ENCODE measurements at places on chromosomes 11 and 22.

GRCh38 chr22:22022255-22022840 is 39.8 kb upstream of the TOP3B start:
- no peak for DNase-seq

DNA sequence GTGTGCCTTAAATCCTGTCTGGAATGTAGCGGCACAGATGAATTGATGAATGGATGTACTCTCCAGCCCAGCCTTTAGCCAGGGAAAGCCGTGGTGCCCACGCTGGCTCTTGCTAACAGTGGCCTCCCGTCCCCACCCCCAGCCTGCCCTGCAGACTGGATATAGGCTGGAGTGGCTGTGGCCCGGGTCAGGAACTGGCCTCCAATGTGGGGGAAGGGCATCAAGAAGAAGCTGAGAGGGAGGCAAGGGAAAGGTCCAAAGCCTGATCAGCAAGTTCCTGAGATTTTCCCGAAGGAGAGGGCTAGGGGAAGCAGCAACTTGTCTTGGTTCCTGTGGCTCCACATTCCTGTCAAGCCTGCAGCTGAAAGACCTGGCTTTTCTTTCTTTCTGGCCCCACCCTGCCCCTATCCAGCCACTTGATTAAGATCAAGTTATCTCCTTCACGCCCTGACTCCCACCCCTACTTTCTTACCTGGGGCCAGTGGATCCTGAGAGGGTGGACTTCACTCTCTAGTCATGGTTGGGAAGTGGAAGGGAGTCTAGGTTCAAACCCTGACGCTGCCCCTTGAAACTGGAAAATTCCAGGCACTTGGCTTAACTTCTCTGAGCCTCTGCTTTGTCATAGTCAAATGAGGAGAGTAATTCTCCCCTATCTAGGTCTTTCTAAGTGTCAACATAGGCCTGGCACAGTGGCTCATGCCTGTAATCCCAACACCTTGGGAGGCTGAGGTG is 11.0 kb upstream of the MICALL1 start:
- no peak for DNase-seq

DNA sequence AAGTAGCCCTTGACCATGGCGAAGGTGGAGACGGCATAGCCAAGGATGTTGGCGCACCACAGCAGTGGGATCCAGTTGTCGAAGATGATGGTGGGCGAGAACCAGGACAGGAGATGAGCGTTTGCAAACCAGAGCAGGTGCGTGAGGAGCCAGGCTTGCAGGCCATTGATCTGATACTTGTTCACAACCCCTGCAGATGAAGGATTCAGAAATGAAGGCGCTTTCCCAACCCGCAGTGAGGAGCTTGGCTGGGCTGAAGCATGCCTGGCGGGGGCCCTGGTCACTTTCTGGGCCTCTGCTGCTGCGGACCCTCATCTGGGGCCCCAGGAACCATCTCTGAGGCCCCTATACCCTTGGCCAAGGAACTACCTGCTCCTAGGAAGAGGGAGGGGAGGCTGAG is 6.9 kb downstream of the DHCR7 start:
- no peak for DNase-seq

DNA sequence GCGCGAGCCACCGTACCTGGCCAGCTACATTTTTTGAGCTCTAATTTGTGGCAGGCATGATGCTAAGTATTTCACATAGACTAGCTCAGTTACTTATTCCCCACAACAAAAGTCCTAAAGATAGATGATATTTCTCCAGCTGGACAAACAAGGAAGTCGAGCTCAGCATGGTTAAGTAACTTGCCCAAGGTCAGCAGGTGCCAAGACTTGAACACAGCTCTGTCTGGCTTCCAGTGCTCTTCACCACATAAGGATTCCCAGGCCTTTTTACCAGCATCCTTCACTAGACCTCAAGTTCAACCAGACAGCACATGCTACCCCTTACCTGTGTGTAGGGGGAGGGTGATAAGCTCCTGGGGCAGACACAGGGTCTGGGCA is 177.3 kb upstream of the NCAM1 start:
- no peak for DNase-seq

GRCh38 chr11:77035039-77035438 is 841 bp downstream of the B3GNT6 start:
- DNase-seq, result no peak

- no peak for DNase-seq
These were observed 15.5 kb downstream of the RAB30 start for GRCh38 chr11:83056204-83056603.

GRCh38 chr22:25395915-25396314 is 168.6 kb upstream of the GRK3 start:
- DNase-seq, result no peak

GRCh38 chr11:64058494-64058893 is 22.8 kb downstream of the FLRT1 start:
- DNase-seq, result no peak

GRCh38 chr22:22759371-22759770 is 115.0 kb downstream of the GGTLC2 start:
- no peak for DNase-seq

DNA sequence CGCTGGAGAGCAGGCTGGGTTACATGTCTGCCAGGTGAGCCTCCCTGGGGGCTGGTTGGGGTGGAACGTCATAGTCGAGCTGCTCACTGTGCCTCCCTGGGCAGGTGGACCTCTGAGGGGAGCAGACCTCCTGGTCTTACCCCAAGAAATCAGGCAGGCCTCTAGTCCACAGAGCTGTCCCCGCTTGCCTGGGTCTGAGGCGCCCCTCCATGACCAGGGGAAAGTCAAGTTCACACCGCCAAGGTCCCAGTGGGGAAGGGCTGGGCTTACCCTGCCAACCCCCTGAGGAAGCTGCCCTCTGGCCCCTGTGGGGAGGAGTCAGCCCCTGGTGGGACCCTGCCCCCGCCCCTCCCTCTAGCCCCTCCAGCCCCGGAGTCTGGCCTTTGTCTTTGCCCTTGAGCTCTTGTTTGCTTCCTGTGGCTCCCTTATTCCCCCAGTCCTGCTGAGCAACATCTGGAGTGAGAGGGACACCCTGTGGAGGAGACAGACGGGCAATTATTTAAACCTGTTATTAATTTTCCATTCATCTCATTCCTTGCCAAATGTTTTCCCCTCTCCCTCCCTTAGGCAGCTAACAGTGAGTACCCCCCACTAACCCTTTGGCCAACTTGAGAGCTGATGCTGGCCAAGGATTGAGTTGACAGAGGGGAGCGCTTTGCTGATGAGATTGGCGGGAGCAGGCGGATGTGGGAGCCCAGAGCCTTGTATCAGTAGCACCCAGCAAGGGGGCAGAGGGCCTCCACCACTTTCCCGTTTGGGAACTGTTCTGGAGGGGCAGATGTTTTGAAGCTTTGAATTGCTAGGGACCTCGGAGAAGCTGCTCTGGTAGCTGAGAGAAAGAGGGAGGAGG is 83.4 kb downstream of the CEP164 start:
- DNase-seq, result no peak

DNA sequence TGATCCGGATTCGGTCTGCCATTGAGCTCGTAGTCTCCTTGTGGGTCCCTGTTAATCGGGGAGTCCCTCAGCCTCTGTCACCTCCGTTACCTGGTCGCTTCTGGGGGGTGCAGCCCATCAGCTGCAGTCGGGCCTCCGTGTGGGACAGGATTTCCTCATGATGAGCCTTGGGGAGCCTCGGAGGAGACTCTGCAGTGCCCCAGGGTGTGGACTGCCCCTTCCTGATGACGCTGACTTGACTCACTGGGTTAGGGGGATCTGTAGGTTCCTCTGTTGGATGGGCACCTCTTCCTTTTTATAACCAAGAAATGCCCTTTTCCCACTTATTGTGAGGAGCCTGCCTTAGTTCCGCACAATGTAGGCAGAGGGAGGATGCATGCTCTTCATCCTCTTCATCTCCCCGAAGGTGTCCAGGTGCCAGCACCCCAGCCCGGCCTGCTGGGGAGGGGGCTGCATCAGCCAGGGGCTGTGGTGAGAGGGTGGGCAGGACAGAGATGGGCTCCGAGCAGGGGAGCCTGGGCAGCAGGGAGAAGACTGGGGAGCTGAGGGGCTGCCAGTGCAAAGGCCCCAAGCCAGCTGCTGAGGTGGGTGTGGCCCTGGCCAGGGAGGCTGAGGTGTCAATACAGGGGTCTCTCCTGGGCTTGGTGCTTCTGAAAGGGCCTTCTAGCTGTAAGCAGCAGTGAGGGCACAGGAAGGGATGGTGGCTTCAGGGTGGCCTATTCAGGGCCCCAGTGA is 13.5 kb upstream of the TTLL8 start:
- DNase-seq, result no peak
